Heart left ventricle (tissue), 16 donors: ENCODE measurements at places on chromosomes 11 and 22. TPM values are rescaled to one million over a fixed set of nuclear protein-coding genes. Genes with fewer than 3 reads are reported as not detected.

MYBPC3 gene
- polyA plus RNA-seq: 1,204 TPM

TRIM48 gene
- not detected for polyA plus RNA-seq

ELFN2 gene
- 0.01 TPM for polyA plus RNA-seq

TPBGL gene
- polyA plus RNA-seq: not detected

MFNG gene
- polyA plus RNA-seq: 16.3 TPM

CCDC157 gene
- 0.42 TPM for polyA plus RNA-seq

HPS5 gene
- polyA plus RNA-seq: 9.8 TPM

TSPAN18 gene
- 40.0 TPM for polyA plus RNA-seq

IGLL5 gene
- 0.23 TPM for polyA plus RNA-seq

SORL1 gene
- polyA plus RNA-seq: 0.72 TPM

C11orf21 gene
- polyA plus RNA-seq: 34.6 TPM
